ENCODE measurements at places on chromosomes 16 and 17.
A peak's percentile ranks its signal among the peaks of the same experiment; 100 is the strongest.

DNA sequence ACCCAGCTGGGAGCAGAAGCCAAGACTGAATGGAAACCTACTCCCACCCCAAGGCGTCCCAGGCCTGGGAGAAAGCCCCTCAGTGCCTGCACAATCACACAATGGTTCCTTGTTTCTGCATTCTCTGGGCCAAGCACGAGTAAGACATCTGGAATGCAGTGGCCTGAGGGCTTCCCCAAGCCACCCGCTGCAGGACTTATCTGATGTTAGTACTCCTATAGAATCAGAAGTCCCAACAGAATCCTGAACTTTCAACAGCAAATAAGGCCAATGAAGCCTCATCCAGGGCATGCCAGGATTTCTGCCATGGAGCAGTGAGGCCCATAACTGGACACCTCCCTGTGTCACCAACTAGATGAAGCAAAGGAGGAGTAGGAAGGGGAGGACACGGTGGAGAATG, 28.6 kb downstream of the MYO18A start:
- DNase-seq: no peak

DNA sequence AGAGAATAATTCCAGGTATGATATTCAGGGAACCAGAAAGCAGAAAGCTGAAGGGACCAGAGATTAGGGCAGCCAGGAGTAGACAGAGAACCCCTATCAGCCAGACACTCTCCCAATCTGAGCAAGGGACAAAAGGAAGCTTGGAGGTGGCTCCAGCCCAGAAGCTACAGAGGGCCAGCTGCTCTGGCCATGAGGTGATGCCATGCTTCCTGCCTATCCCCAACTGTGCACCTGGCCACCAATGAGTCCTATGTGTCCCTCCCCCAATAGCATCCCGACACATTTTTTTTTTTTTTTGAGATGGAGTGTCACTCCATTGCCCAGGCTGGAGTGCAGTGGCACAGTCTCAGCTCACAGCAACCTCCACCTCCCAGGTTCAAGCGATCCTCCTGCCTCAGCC, 30.0 kb downstream of the NSMCE1 start:
- no peak for DNase-seq

DNA sequence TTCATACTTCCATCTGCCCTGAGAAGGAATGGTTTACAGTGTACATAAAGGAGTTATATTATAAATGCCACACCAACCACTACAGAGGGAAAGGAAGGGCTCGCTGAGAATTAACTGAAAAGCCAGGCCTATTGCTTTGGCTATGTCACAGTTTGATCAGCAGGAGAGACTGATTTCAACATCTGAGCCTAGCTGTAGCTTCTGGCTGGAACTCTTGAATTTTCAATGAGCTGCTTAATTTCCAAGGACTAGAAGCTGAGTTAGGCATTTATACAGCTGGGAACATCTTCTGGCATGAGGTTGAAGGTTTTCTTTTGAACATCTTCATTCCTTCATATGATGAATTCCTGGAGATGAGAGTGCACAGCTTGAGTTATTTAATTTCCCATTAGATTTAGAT, 47.6 kb upstream of the GNAO1 start:
- no peak for DNase-seq

GRCh38 chr16:88900662-88901052, 34.2 kb upstream of the PABPN1L start:
- DNase-seq: no peak

DNA sequence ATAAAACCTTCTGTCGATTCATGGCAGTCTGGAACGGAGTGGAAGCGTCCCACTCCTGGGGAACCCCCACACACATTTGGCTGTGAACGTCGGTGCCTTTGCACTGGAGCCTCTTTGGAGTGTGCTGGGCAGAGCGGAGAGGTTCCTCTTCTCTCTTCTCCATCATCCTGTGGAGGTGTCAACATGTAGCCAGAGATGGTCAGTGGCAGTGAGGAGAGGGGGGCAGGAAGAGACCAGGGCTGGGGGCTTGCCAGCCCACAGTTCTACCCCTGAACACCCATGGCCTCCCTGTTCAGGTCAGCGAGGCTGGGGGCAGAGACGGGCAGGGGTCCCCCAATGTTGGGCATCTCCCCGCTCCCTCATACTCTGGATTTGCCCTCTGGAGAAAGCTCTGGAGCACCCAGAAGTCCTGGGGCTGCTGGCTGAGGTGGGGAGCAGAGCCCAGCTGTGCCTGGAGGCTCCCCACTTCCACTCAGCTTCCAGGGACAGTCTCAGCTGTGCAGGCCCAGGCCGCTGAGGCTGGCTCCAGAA, 223.7 kb downstream of the SEC14L1 start:
- no peak for DNase-seq

- no peak for DNase-seq
These were observed 11.6 kb downstream of the HSBP1 start for GRCh38 chr16:83819361-83819760.

GRCh38 chr17:17677299-17678040, 3.8 kb upstream of the RAI1 start:
- DNase-seq: no peak

- no peak for DNase-seq
These were observed 36.1 kb downstream of the HIC1 start for GRCh38 chr17:2090804-2091534.

- no peak for DNase-seq
These were observed 36.0 kb upstream of the RBFOX3 start for GRCh38 chr17:79646721-79647455.

GRCh38 chr17:40557531-40558299, 7.6 kb downstream of the CCR7 start:
- no peak for DNase-seq

GRCh38 chr17:39627712-39628516, 1.2 kb downstream of the PPP1R1B start:
- no peak for DNase-seq

DNA sequence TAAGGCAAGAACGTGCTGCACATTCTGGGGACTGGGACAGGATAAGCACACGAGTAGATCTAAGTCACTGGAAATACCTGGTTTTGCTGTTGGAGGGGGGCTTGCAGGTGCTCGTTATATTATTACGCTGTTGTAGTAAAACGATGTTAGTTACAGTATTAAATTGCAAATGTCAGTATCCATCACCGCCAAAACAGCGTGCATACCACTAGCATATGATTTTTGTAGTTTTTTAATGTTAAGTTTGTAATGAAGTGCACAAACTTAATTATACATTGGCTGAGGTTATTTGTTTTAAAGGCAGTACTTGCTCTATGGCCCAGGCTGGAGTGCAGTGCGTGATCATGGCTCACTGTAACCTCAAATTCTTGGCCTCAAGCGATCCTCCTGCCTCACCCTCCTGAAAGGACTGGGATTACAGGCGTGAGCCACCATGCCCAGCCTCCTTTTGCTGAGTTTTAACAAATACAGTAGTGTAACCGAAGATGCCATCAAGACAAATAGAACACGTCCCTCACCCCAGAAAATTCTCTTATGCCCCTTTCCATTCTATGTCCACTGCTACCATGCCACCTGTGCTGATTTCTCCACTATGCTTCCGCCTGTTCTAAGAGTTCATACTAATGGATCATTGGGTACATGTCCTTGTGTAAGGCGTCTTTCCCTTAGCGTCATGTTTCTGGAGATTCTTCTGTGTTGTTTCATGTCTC, 20.7 kb upstream of the CSNK1D start:
- DNase-seq: no peak

GRCh38 chr17:61214753-61215152, 184.9 kb upstream of the TBX2 start:
- no peak for DNase-seq

- DNase-seq: no peak
These were observed 57.3 kb upstream of the AMZ2 start for GRCh38 chr17:68190495-68190894.

DNA sequence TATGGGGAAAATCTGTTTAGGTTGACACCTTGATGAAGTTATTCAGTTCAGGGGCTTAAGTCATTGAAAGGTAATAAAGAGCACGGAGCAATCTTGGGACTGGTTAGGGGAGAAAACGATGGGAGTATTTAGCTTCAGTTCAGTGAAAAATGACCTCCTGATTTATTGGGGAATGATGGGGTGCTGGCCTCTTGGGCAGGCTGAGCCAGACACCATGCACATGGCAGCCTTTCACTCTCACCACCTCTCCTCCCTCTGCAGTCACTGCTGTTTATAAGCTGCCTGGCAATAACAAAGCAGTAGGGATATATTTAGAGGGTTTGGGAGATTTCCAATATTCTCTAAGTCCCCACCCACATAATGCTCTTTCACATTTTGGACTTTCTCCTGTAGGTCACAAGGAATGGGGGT, 140.5 kb upstream of the HS3ST2 start:
- peak; percentile 69 for DNase-seq

DNA sequence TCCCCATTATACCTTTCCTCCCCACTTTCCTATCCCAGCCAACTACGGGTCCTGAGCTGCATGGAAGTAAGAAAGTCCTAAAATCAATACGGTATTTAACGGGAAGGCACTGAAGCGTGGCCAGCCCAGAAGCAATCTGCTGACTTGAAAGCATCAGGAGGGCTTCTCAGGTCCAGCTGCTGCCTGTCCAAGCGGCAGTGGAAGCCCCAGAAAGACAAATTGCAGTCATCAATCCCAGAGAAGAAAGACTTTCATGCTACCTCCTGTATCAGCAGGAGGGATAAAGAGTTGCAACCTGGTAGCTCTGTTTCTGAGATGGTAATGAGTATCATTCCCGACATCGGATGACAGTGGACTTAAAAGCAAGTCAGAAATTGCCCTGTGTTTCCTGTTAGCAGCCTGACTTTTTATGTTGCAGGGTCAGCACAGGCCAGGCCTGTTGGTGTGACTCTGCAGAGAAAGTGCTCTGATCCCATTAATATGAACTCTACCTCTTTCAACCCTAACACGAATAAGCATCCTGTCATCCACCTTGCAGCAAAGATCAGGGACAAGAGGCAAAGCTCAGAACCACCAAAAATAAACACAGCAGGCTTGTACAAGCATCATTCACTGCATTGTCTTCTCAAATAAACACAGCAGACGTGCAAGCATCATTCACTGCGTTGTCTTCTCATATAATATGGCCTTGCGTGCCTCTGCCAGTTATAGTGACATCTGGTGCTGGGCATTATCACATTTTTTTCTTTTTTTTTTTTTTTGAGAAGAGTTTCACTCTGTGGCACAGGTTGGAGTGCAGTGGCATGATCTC, 358.6 kb upstream of the CDH11 start:
- no peak for DNase-seq

- no peak for DNase-seq
These were observed 80.1 kb downstream of the VAT1L start for GRCh38 chr16:77868478-77868877.

Measured in osteocyte (in vitro differentiated cells).